ENCODE measurements at places on chromosomes 11 and 22.

GRCh38 chr11:73085189-73085875 lies 56.8 kb downstream of the FCHSD2 start:
- no peak for DNase-seq

GRCh38 chr11:97990162-97990920 lies 1030.4 kb upstream of the CNTN5 start:
- DNase-seq, result no peak

GRCh38 chr11:91187314-91187713 lies 964.5 kb upstream of the CHORDC1 start:
- DNase-seq, result no peak

GRCh38 chr11:1158681-1159487 lies 1.1 kb downstream of the MUC5AC start:
- DNase-seq, result no peak
